ENCODE measurements at places on chromosomes 1 and 21.

DNA sequence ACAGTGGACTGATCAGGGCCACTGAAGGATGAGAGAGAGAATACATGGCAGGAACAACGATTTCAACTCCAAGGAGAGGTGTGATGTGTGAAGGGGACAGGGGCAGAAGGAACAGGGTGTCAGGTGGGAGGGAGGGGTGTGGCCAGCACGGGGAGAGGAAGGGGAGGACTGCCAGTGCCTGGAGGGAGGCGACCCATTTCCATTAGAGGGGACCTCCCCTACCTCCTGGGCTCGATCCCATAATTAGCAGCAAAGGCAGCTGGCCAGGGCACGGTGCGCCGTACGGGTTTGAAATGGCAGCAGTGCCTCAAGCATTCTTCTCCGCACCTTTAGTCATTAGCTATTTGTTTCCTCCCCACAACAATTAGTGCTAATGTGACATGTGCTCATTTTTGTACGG is 22.7 kb downstream of the CRYAA start:
- no peak for DNase-seq

GRCh38 chr1:51930329-51930728 is 51.8 kb upstream of the NRDC start:
- no peak for DNase-seq

GRCh38 chr1:37476460-37477197 is 2.2 kb downstream of the ZC3H12A start:
- no peak for DNase-seq

DNA sequence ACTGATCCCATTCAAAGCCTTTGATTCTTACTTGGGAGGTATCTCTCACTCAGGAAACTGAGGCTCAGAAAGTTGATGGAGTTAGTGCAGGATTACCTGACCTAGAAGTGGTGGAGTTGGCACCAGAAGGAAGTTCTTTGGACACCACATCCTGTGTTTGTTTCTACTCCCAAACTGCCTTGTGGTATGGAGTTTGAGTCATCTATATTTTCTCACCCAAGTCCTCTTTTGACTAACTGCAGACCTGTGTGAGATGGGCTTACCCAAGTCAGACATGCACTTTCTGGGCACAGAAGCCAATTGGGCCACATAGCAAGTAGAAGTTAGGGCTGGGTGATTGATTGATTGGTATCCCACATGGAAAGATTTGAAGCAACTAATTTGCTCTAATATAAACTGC is 36.1 kb downstream of the FGGY start:
- peak; percentile 14 for DNase-seq

DNA sequence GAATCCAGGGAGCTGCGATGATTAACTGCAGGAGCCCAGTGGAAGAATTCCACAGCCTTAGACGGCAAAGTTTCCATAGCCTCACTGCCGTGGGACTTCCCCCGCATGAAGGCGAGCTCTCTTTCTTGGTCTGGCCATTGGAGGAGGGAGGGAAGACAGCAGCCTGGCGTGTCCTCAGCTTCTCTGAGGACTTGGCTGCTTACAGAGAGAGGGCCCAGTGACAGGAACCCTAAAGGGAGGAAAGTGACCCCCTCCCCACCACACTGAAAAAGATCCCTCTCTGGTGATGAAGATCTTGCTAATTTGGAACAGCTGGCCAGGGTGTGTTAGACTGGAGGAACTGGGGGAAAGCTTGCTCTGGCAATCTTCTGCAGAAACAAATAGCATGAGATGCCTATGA is 41.0 kb downstream of the ATP2B4 start:
- DNase-seq: no peak

DNA sequence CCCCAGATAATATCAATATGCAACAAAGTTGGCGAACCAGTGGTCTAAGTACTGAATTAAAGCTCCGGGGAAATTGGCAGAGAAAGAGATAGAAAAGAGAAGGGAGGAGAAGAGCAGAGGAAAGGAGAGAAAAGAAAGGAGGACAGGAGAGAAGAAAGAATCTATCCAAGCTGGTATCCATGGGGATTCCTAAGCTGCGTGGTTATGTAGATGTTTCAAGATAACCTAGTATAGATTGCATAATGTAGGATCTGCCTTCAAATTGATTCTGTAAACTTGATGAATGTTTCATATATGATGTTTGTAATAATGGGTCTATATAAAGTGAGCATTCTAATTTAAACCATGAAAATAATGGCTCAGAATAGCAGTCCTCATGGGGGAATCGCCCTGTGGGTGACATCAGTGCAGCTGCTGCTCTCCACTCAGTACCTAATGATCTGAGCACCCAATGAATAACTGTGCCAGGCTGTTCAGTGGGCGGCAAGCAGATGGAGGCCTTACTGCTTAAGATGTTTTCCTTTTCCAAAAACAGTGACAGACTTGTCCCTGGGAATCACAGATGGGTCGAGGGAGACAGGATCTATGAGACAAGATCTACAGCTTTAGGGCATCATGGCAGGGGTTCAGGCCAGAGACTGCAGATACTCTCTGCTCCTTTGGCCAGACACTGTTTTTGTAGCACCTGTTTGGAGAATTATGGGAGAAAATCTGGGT is 78.0 kb downstream of the LAMC2 start:
- DNase-seq: no peak

Data from activated CD4-positive, alpha-beta T cell treated with anti-CD3 and anti-CD28 coated beads for 48 hours (primary cell).